Stimulated activated CD4-positive, alpha-beta T cell treated with anti-CD3 and anti-CD28 coated beads, Interleukin-1b, Interleukin-23, amount 100 ng/mL, for 4 hours (primary cell): ENCODE measurements at places on chromosomes 2 and 18.

- no peak for DNase-seq
These were observed 784.8 kb upstream of the ID2 start for GRCh38 chr2:7896940-7897487.

DNA sequence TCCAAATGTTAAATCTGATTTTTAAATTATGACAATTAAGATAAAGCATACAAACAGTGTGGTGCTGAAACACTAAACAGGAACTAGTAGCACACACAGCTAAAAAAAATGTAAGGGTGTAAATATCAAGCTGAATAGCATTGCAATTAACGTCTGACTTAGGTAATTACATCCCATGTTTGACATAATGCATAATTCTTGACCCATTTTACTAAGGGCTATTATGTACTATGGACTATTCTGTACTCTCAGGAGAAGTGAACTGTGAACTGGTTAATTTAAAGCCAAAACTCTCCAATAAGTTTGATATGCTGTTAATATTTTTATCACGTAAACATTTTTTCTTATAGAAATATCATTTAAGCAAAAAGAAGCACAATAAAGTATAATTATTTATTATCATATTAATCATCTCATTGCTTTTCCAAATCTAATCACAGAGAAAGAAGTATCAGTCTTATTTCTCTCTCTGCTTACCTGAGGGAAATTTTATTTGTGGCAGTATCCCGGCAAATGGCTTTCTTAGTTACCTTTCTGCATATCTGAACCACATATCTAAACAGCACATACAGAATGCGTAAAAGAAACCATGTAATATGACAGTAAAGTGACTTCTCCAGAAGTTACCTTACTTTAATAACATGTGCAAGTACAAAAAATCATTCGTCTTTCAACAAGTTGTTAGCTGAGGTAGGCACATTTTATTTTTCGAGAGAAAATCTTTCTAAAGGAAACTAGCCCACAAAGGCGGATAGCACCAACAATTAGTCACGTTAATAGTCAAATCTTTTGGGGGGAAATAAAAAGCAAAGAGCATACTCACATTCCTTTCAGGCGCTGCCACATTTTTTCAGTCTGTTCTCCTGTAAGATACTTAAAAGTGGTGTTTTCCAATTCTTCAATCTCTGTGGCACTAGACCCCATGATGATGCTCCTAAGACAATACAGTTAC is 94.9 kb upstream of the PDE1A start:
- DNase-seq, result no peak

DNA sequence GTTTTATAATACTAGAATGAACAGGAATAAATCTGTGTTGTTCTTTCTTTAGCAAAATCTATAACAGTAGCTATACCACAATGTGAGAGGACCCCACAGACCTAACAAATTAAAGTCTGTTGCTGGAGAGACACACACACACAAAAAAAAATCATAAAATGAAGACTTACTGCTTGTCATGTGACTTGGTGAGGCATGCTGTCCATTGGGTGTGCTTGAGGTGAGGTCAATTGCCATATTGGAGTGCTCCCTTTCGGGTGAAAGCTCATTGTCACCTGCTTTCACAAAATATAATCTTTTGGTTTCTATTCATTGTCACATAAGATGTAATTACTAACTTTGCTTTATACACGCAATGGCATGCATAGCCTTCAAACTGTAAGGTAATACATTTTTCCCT is 3.9 kb downstream of the IKZF2 start:
- DNase-seq, result no peak

DNA sequence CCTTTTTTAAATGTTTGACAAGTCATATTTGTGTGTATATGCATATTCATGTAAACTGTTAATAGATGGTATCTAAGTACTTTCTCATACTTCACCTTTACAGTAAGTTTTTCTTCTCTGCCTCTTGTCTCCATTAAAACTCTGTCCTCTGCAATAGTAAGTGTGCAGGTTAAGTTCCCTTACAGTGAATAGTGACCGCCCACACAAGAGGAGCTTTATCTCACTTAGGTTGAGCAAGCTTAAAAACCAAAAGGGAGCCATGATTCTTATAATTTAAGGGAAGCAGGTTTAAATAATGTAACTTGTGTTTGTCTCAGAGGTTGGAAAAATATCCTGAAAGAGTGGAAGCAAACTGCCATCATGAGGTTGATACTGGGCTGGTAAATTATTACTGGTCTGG is 61.3 kb downstream of the MRPS9 start:
- DNase-seq, result no peak

DNA sequence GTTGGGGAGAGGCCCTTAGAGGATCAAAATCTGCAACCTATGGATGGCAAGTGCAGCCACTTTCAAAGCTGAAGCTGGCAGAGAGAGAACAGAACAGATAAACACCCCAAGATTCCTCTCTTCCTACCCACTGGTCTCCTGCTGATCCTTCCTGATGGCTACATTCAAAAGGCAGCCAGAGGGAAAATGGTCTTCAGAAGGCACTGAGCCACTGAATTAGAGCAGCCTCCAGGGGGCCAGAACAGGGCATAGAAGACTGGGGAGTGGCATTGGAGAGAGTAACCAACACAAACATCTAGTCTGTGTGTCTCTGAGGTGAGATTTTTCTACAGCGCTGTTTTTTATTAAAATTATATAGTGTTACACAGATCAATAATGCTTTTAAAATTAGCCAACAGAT is 432.6 kb downstream of the PARD3B start:
- DNase-seq, result no peak

GRCh38 chr2:85754313-85755095 is 713 bp downstream of the ATOH8 start:
- DNase-seq, result no peak

DNA sequence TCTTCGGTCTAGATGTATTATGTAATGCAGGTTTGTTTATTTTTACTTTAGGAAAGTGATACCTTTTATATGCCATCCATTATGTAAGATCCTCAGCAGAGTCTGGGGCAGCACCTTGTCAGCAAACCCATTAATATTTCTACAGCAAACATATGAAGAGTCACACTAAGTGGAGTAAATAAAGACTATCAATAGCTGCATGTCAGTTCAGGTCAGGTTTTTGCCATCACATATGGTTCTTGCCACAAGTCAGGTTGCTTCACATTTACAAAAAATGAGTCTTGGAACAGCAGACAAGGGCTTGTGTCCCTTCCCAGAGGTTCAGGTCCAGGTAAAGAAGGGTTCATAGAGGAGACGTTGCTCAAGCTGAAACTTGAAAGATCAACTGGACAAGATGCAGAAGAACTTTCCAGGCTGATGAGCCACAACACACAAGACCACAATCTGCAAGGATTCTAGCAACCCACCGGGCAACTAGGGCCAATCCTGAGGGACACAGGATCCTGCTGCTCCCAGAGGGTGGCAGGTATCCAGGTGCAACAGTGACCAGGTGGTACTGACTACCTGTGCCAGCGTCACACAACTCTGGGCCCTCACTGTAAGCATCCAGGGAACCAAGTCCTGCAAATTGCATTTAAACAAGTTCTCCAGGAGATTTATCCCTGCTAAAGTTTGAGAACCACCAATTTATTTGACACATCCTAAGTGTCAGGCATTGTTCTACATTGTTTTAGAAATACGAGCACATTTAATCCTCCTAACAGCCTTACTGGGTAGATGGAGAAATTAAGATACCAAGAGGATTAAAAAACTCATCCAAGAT is 215.8 kb downstream of the ALPK2 start:
- DNase-seq, result no peak
